ENCODE measurements at places on chromosomes 12 and 14. TPM values are rescaled to one million over a fixed set of nuclear protein-coding genes. Genes with fewer than 3 reads are reported as not detected.

Gene CCDC197
- total RNA-seq: not detected

Gene CCDC38
- total RNA-seq: 0.15 TPM

Gene SLC24A4
- total RNA-seq: not detected

Gene RHOJ
- 20.3 TPM for total RNA-seq

Gene SLC8A3
- total RNA-seq: not detected

Gene GLI1
- total RNA-seq: not detected

Gene PRB2
- total RNA-seq: not detected

Gene TAS2R30
- total RNA-seq: 0.20 TPM

Gene MGP
- 38.0 TPM for total RNA-seq
